ENCODE measurements at places on chromosomes 11 and 22. TPM values are rescaled to one million over a fixed set of nuclear protein-coding genes. Genes with fewer than 3 reads are reported as not detected.

- H3K4me3 ChIP-seq = no peak overlapping the region
- no peak for DNase-seq
- H3K27ac ChIP-seq = no peak overlapping the region
- H3K36me3 ChIP-seq = no peaks in the 10 kb centered on the region
- no peaks in the 10 kb centered on the region for H3K27me3 ChIP-seq
These were observed 348.4 kb downstream of the AASDHPPT start for GRCh38 chr11:106425819-106426218.

GRCh38 chr22:43811777-43812148, 342 bp downstream of the EFCAB6 start:
- H3K4me3 ChIP-seq = peak overlapping the region; percentile 100
- no peaks in the 10 kb centered on the region for H3K36me3 ChIP-seq
- DNase-seq = no peak

Gene NLRP10
- total RNA-seq = not detected

GRCh38 chr11:35029979-35030682, 108.8 kb upstream of the CD44 start:
- no peaks in the 10 kb centered on the region for H3K27me3 ChIP-seq
- no peaks in the 10 kb centered on the region for H3K4me1 ChIP-seq
- H3K27ac ChIP-seq = no peak overlapping the region
- H3K36me3 ChIP-seq = no peaks in the 10 kb centered on the region
- no peak for DNase-seq

- no peak overlapping the region for H3K4me3 ChIP-seq
- H3K27me3 ChIP-seq = no peaks in the 10 kb centered on the region
- H3K36me3 ChIP-seq = no peaks in the 10 kb centered on the region
- DNase-seq = no peak
- no peak overlapping the region for H3K27ac ChIP-seq
These were observed 57.5 kb downstream of the PTPRJ start for GRCh38 chr11:48037709-48038468.

DNA sequence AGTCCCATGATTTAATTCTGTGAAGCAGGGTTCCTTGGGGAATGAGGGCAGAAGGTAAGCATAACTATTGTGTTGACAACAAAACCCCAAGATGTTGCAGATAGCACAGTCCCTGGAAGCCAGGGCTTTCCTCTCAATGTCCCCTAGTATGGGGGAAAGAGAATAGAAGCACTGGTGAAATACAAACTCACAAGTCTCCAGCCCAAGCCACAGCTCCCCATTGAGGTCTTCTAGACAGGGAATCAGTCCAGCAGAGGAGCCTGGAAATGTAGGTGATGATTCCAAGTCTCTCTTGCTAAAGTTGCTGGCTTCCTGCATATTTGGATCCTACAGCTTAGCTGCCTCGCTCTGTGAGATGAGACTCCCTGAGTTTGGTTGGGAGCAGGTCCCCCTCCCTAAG, 31.7 kb upstream of the DRD2 start:
- no peak for DNase-seq
- no peak overlapping the region for H3K27ac ChIP-seq
- no peaks in the 10 kb centered on the region for H3K27me3 ChIP-seq
- H3K4me3 ChIP-seq = no peak overlapping the region
- no peaks in the 10 kb centered on the region for H3K4me1 ChIP-seq

Measured in stomach (tissue), 19 donors.